ENCODE measurements at places on chromosomes 13 and 19. TPM values are rescaled to one million over a fixed set of nuclear protein-coding genes. Genes with fewer than 3 reads are reported as not detected.
A peak's percentile ranks its signal among the peaks of the same experiment; 100 is the strongest.

- peak; percentile 80 for DNase-seq
Observed at GRCh38 chr13:45370922-45371406, 30.0 kb upstream of the TPT1 start.

DNA sequence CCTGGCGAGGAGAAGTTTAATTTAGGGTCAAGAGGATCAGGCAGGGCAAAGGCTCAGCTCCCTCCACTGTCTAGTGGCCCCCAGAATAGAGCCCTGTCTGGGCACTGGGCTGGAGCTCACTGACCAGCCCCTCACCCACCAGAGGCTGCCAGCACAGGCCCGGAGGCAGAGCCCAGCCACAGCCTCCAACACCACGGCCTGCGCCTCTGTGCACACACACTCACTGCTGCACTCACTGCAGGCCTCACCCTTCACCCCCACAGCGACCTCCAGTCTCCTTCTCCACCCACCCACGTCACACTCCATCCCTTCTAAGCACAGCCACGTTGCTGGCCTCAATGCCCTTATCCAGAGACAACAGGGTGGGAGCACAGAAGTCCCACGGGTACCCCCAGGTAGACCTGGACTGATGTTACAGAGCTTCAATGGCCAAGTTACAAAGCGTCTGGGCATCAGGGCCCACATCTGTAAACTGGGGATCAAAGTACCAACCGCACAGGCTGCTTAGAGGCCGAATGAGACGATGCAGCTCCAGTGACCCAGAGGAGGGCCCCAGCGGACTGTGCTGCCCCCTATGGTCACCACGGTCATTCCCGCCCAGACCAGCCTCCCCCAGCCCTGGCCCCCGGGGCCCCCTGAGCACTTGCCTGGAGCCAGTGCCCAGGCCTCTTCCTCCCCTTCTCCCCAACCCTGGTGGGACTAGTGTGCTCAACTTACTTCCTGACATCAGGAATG is 4.5 kb upstream of the PRKD2 start:
- DNase-seq, result no peak

- no peak for DNase-seq
Observed at GRCh38 chr13:58056426-58056825, 424.9 kb downstream of the PCDH17 start.

GRCh38 chr13:40442231-40442630 is 224.2 kb downstream of the FOXO1 start:
- no peak for DNase-seq

Gene OR10H1
- total RNA-seq, result not detected

DNA sequence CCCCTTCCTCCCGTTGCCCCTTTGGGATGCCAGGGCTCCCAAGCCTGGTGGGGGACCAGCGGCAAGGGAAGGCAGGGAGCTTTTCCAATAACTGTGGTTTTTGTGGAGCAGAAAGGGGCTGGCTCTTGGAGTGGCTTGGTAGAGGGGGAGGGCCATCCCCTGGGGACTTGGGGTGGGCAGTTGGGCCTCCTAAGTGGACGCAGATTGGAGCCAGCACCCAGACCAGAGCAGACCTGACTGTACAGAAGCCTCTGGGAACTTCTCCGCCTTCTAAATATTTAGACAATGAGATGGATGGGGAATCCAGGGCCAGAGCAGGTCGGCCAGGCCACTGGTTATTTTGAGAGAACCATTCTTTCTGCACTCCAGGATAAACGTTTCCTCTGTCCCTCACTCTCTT is 4.2 kb downstream of the PTGIR start:
- no peak for DNase-seq

DNA sequence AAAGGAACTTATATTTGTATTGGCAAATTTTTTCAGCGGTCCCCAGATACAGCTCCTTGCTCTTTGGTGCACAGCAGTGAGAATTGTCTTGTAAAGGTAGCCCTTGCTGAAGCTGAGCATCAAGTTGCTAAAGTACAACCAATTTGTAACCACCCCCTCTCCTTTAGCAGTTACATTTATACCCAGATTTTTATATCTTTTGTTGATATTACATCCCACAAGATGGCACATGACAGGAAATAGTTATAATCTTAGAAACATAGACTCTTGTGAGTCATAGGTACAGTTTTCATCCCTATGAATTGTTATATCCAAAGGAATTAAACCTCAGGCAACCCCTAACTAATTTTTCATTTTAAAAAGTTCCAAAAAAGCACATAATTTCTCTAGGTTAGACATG is 523.0 kb upstream of the SLITRK1 start:
- peak; percentile 1 for DNase-seq

DNA sequence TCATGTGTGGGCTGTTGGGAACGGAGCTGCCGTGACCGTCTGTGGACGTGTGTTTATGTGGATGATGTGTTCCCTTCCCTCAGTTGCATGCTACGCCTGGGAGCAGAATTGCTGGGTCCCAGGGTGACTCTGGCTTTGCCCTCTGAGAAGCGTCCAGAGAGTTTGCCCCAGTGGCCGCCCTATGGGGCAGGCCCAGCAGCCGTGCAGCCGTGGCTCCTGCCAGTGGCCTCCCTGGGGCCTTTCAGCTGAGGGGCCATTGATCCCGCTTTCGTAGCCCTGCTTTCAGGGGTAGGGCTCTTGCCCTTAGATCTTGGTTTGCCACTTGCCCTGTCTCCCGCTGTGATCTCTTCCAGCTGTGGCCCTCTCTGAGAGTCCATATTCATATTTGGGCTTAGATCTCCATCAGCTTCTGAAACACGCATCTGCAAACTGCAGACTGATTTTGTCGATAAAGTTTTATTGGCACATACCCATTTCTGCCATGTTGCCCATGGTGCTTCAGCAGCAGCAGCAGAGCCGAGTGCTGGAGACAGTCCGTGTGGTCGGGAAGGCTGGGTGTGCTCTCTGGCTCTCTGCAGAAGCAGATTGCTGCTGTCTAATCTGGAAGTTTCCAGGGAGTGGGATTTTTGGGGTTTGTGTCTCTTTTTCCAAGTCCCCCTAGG is 17.6 kb downstream of the GNA11 start:
- DNase-seq, result no peak

- peak; percentile 12 for DNase-seq
Observed at GRCh38 chr19:29715701-29716581, 880 bp upstream of the C19orf12 start.

GRCh38 chr19:8561075-8561764 is 16.0 kb downstream of the MYO1F start:
- DNase-seq, result no peak

Gene CD22
- total RNA-seq, result 0.20 TPM

Gene TMEM221
- total RNA-seq, result not detected

- DNase-seq, result no peak
Observed at GRCh38 chr19:16365300-16365996, 40.8 kb downstream of the KLF2 start.

DNA sequence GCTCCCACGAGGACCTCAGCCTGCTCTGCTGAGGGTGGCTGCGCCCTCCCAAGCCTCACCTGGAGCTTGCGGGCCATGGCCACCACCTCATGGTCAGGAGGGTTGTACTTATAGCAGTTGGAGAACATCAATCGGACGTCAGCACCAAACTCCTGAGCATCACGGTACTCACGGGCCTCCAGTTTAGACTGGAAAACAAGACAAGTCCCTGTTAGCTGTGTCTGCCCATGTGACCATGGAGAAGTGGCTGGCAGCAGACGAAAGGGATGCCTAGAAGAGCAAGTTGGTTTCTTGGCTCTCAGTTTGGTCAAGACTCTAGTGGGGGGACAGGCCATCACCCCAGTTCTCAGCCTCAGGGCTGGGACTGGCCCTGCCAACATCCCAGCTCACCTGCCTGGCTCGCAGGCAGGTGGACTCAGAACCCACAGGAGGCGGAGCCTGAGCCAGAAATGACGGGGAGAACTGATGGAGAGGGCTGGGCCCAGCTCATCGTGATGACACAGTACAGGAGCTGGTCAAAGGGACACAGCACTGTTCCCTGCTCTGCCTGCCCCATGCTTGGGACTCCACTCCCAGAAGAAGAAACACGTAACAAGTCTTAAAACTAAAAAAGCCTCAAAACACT is 31.2 kb upstream of the EPHX3 start:
- no peak for DNase-seq

- no peak for DNase-seq
Observed at GRCh38 chr13:95955255-95955654, 97.9 kb downstream of the UGGT2 start.

Gene ZNF441
- total RNA-seq, result 5.4 TPM

DNA sequence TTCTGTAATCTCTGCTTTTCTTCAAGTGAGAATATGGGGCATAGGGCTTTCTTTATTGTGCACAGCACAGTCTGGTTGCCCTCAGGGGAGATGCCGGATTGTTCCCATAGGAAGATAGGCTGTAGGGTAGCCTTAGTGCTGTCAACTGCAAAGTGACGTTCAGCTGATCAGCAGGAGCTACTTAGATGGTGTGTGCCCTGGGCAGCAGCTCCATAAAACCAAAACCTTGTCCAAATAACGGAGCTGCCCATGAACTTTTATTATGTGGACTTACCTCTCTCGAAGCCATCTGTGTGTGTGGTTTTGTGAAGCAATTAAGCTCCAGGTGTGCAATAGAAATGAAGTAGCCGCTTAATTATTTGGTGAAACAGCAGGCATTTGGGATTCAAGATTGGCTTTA is 120.0 kb upstream of the RNF113B start:
- no peak for DNase-seq

GRCh38 chr13:51793570-51794271 is 10.2 kb downstream of the DHRS12 start:
- DNase-seq, result peak; percentile 79

DNA sequence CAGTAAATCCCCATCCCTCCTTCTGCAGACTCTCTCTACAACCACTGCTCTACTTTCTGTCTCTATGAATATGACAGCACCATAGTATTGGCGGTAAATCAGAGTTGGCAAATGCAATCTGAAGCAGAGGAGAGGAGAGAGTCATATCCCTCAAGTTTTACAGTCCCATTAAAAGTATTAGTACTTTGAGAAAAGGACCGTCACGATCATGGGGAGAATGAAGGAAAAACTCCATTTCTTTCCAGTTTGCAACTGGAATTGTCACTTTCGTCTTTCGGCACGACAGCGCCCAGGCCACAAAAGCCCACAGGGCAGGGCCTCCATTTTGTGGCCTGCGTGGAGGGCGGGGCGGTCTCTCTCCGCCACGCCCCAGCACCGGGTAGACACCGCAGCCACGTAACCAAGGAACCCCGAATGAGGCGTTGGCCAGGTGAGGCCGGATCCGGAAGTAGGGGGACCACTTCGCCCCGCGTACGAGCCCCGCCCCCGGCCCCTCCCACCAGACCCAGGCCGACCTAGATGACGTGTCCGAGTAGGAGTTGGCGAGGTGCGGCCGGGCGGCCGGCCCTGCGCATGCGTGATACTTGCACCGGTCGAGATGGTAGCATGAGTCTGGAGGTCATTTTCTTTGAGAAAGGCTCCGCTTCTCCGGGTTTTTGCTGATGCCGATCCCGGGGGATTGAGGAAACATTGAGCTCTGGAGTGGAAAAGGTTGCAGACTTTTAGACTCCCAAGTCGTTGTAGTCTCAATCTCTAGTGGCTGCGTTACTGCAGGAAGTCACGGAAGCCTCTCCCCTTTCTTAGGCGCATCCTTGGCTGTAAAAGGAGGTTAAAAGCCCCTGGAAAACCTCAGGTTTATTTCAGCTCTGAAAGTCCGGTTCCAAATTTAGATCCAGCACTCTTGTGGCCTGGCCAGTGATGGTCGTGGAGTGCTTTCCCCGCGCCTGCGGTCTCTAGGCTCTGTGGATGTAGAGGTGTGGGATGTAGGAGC is 2.8 kb upstream of the TM9SF2 start:
- peak; percentile 94 for DNase-seq

DNA sequence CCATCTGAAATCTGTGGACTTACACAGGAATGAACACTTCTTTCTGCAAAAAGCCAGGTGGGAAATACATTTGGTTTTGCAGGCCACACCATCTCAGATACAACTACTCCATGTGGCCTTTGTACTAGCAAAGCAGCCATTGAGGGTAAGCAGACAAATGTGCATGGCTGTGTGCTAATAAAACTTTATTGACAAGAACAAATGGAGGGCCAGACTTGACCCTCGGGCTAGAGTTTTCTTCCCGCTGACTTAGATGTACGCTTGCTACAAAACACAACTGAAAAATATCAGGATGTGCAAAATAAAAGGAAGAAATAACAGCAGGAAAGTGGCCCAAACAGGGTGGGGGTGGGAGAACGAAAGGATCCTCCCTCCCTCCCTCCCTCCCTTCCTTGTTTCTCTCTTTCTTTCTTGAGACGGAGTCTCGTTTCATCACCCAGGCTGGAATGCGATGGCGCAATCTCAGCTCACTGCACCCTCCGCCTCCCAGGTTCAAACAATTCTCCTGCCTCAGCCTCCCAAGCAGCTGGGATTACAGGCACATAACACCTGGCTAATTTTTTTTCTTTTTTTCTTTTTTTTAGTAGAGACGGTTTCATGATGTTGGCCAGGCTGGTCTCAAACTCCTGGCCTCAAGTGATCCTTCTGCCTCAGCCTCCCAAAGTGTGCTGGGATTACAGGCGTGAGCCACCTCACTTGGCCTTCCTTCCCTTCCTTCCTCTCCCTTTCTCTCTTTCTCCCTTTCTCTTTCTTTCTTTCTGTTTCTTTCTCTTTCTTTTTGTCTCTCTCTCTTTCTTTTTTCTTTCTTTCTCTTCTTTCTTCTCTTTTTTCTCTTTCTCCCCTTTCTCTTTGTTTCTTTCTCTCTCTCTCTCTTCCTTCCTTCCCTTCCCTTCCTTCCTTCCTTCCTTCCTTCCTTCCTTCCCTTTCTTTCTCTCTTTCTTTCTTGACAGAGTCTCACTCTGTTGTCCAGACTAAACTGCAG is 29.3 kb downstream of the CCL25 start:
- DNase-seq, result no peak

- DNase-seq, result no peak
Observed at GRCh38 chr19:17216058-17216670, 1.0 kb downstream of the USE1 start.

- DNase-seq, result peak; percentile 17
Observed at GRCh38 chr13:64272681-64273080, 2857.0 kb upstream of the PCDH20 start.

Gene CYP2A6
- not detected for total RNA-seq

Gene ZNF568
- 10.5 TPM for total RNA-seq

Gene ZNF582
- total RNA-seq, result 0.68 TPM

Gene PSG2
- total RNA-seq, result not detected

DNA sequence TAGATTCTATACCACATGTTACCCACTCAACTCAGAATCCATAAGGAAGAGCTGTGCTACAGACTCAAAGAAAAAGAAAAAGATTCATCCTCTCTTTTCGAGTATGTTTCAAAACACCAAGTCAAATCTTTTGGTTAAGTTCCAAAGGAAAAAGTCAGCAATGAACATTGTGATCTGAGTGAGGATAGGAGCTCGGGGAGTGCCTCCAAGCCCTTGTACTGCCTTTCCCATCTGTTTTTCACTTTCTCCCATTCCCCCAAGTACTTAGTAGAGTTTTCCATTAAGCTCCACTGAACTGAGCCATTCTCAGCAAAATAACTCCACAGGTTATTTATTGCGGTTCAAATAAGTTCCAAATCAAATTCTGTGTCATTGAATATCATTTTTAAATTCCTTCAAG is 47.7 kb upstream of the MAB21L1 start:
- DNase-seq, result no peak

Gene ANGPTL8
- not detected for total RNA-seq

Gene MEDAG
- 21.0 TPM for total RNA-seq
